HFFc6 (cell line): ENCODE measurements at places on chromosomes 3 and 15.

DNA sequence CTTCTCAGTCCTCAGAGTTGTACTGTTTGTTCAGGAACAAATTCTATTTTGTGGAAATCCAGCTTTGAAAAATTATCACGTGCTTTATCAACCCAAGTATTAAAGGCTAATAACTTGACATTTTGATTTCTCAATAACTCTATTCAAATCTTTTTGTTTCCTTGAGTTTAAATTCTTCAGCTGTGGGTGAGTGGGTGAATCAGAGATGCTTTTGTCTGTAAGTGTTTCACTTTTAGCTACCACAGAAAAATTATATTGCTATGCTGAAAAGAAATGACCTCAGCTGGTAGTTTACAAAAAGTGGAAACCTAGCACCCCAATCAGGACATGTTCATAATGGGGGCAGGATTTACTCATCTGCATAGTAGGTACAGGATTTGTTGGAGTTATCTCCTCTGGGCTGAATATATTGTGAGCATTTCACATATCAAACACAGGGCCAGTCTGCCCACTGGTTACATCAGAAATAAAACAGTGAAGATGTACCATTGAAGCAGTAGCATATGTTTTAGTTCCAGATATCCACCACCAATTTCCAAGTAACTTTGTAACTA is 30.5 kb downstream of the MINDY4B start:
- H3K36me3 ChIP-seq: no peaks in the 10 kb centered on the region
- DNase-seq: no peak
- H3K27ac ChIP-seq: no peak overlapping the region
- no peak overlapping the region for H3K4me3 ChIP-seq
- peaks cover 14% of the 10 kb centered on the region for H3K4me1 ChIP-seq

- H3K4me1 ChIP-seq: no peaks in the 10 kb centered on the region
- H3K4me3 ChIP-seq: no peak overlapping the region
- H3K27ac ChIP-seq: no peak overlapping the region
- no peaks in the 10 kb centered on the region for H3K36me3 ChIP-seq
- H3K27me3 ChIP-seq: no peaks in the 10 kb centered on the region
- DNase-seq: no peak
Observed at GRCh38 chr3:933326-933725, 159.5 kb upstream of the CNTN6 start.

GRCh38 chr3:125045194-125045593 is 10.6 kb downstream of the HEG1 start:
- H3K36me3 ChIP-seq: peaks cover 34% of the 10 kb centered on the region
- peaks cover 4% of the 10 kb centered on the region; the same call in 1 of the 2 replicates for H3K27me3 ChIP-seq
- peaks cover 40% of the 10 kb centered on the region for H3K4me1 ChIP-seq
- H3K27ac ChIP-seq: no peak overlapping the region

- H3K36me3 ChIP-seq: no peaks in the 10 kb centered on the region
- no peaks in the 10 kb centered on the region for H3K27me3 ChIP-seq
- peak; percentile 47 for DNase-seq
- peaks cover 7% of the 10 kb centered on the region for H3K4me1 ChIP-seq
- H3K4me3 ChIP-seq: no peak overlapping the region
- H3K27ac ChIP-seq: no peak overlapping the region
Observed at GRCh38 chr3:130626049-130626448, 109.1 kb downstream of the COL6A6 start.

DNA sequence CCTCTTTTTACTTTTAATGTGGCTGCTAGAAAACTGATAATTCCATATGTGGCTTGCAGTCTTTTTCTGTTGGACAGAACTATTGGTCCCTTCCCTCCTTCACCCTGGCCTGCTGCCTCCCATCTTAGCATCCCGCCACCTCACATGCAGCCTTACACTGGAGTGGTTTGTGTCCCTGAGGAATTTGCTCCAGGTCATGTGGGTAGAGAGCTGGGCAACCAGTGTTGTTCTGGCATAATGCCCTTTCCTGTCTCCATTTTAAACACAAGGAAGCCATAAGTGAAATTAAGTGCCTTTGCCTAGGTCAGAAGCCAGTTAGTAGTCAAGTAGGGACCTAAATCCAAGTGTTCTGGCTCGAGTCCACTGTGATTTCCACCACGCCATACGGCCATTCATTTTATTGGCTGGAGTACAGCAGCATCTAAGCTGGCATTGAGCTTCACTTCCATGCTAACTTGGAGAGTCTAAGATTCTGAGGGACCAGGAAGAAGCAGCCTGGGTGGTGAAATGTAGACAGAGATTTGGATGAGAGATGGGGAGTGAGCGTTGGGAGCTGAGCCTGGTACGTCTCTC is 46.0 kb upstream of the PLXNA1 start:
- no peak overlapping the region for H3K4me3 ChIP-seq
- DNase-seq: no peak
- no peaks in the 10 kb centered on the region for H3K27me3 ChIP-seq
- H3K27ac ChIP-seq: no peak overlapping the region
- peaks cover 69% of the 10 kb centered on the region for H3K4me1 ChIP-seq

DNA sequence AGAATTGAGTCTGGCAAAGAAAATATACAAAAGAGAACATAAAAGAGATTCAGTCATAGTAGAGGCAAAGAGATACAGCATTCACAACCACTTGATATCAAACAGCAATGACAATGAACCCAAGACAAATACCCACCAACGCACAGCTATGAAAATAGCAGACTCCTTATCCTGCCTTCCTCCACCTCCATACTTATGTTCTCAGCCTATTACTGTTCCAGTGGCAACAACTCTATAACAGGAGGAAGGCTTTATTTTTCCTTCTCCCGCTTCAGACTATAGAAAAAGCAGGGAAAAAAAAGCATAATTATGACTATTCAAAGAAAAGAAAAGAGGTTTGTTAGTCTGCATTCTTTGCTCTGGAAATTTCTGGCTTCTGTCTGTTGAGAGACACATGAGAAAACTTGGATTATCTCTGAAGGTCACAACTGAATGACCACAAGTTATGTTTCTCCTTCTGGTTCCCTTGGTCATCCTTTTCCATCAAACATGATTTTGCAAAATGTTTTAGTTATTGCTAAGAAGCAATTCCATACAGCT is 81.2 kb upstream of the PLXND1 start:
- no peaks in the 10 kb centered on the region; the same call in 1 of the 2 replicates for H3K27me3 ChIP-seq
- DNase-seq: no peak
- H3K4me1 ChIP-seq: peaks cover 21% of the 10 kb centered on the region
- H3K4me3 ChIP-seq: no peak overlapping the region; the same call in 1 of the 2 replicates
- no peaks in the 10 kb centered on the region for H3K36me3 ChIP-seq
- H3K27ac ChIP-seq: no peak overlapping the region

GRCh38 chr3:62604298-62604697 is 230.9 kb upstream of the FEZF2 start:
- H3K27ac ChIP-seq: peak overlapping the region; percentile 98
- H3K27me3 ChIP-seq: peaks cover 2% of the 10 kb centered on the region; the same call in 1 of the 2 replicates
- peak overlapping the region; percentile 85 for H3K4me3 ChIP-seq
- peak; percentile 86 for DNase-seq

GRCh38 chr3:47985381-47985780 is 30.8 kb downstream of the MAP4 start:
- H3K27ac ChIP-seq: peak overlapping the region; percentile 29; the same call in 1 of the 2 replicates
- H3K36me3 ChIP-seq: peaks cover 5% of the 10 kb centered on the region; the same call in 1 of the 2 replicates
- no peak overlapping the region for H3K4me3 ChIP-seq
- H3K27me3 ChIP-seq: no peaks in the 10 kb centered on the region
- DNase-seq: no peak

DNA sequence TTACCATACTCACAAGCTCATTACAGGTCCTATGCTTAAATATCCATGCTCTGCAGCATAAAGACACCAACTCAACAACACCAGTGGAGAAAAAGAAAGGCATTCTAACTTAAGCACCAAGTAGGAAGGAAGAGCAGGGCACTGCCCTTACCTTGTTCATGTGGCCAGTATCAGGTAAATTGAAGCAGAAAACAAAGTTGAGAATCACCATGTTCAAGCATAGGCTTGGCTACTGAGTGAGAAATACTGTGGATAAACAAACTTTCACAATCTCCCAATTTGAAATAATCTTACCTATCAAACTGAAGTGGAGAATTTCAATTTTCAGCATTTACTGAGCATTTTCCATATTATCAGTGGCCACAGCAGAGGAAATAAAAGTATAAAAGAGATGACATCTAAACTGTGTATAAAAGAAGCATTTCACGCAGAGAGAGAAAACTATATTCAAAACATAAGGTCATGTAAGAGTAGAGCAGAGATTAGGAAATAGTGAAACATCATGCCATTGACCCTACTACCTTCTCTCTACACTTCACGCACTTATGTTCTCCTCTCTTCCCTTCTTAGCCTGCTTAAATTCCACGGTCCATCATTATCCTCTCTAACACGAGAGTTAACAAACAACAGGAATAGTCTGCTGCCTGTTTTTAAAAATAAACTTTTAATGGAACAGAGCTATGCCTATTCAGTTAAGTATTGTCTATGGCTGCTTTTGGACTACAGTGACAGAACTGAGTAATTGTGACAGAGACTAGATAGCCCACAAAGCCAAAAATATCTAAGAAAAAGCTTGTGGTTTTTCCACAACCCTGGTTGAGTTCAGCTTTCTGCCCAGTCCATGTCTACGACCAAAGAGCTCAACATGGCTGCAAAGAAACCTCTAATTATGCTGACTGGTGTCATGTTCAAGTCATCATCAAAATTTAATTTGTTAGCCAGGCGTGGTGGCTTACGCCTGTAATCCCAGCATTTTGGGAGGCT is 142.5 kb downstream of the NR1I2 start:
- H3K36me3 ChIP-seq: peaks cover 11% of the 10 kb centered on the region
- no peak overlapping the region for H3K27ac ChIP-seq
- H3K4me1 ChIP-seq: no peaks in the 10 kb centered on the region
- no peak overlapping the region for H3K4me3 ChIP-seq

DNA sequence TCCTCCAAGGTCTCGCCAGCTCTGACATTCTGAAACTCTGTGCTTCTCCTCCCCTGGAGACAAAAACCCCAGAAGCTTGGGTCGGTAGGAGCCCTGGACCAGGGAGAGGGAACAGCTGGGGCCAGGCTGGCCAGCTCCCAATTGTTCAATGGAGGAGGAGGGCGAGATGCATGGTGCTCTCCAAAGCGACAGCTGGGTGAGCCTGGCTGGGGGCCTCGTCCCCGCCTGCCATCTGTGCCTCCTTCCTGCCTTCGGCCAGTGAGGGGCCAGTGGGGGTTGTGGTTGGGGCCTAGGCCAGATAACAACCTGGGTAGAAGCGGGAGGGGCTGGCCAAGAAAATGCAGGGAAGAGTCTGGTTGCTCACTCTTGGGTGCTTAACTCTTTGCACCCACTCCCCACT is 79.4 kb downstream of the CORO2B start:
- H3K4me1 ChIP-seq: peaks cover 20% of the 10 kb centered on the region
- H3K36me3 ChIP-seq: no peaks in the 10 kb centered on the region; the same call in 1 of the 2 replicates
- DNase-seq: no peak
- H3K27me3 ChIP-seq: no peaks in the 10 kb centered on the region
- H3K27ac ChIP-seq: no peak overlapping the region

DNA sequence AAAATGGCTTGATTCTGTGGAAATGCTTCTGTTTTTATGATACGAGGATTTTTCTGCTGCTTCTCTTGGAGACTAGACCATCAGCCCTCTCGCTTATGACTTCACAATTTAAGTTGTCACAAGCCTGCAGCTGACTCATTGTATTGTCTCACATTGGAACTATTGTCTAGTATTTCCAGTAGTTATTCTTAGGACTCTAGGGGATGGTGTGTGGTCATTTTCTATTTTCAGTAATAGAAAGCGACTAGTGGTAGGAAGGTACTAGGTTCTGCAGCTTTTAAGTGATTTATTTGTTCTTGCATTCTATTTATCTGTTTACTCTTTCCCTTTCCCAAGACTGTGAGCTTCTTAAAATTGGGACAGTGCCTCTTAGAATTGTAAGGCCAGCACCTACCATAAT is 66.3 kb upstream of the CRTC3 start:
- DNase-seq: peak; percentile 82
- peaks cover 60% of the 10 kb centered on the region for H3K4me1 ChIP-seq
- H3K27ac ChIP-seq: peak overlapping the region; percentile 69
- no peak overlapping the region for H3K4me3 ChIP-seq
- peaks cover 46% of the 10 kb centered on the region for H3K36me3 ChIP-seq
- H3K27me3 ChIP-seq: peaks cover 3% of the 10 kb centered on the region; the same call in 1 of the 2 replicates

GRCh38 chr3:168051531-168052471 is 43.9 kb downstream of the GOLIM4 start:
- H3K27me3 ChIP-seq: no peaks in the 10 kb centered on the region; the same call in 1 of the 2 replicates
- H3K4me1 ChIP-seq: peaks cover 83% of the 10 kb centered on the region
- H3K4me3 ChIP-seq: peak overlapping the region; percentile 73
- H3K27ac ChIP-seq: peak overlapping the region; percentile 85
- peaks cover 20% of the 10 kb centered on the region for H3K36me3 ChIP-seq

- DNase-seq: peak; percentile 86
- H3K27ac ChIP-seq: peak overlapping the region; percentile 88
- H3K4me3 ChIP-seq: peak overlapping the region; percentile 70
- peaks cover 46% of the 10 kb centered on the region for H3K36me3 ChIP-seq
- H3K27me3 ChIP-seq: no peaks in the 10 kb centered on the region; the same call in 1 of the 2 replicates
- H3K4me1 ChIP-seq: peaks cover 75% of the 10 kb centered on the region
Observed at GRCh38 chr3:127791221-127791913, 30.9 kb downstream of the MGLL start.

DNA sequence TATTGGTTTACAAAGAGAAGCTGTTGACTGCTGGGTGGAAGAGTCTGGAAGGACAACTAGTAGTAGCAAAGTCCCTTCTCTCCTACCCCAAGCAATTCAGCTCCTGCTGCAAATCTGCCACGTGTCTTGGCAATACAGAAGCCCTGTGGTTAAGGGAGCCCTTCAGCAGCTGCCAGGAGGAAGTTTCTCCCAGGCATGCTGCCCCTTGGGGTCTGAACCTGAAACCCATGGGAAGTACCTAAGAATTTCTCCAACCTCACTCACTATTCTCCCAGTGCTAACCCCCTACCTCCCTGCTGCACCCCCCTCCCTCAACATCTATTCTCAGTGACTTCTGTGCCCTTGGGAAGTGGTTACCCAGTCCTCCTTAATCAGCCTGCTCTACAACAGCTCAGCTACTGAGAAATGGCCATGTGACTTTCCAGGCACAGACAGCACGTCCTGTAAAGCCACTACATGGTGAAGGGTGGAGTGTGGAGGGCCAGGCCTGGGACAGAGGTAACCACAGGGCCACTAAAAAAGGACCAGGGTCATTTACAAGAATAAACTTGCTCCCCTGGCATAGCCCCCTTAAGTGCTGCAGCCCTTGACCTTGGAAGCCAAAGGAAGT is 316.6 kb downstream of the NTRK3 start:
- H3K36me3 ChIP-seq: no peaks in the 10 kb centered on the region
- DNase-seq: no peak
- H3K4me3 ChIP-seq: no peak overlapping the region
- peaks cover 12% of the 10 kb centered on the region for H3K27me3 ChIP-seq
- H3K27ac ChIP-seq: no peak overlapping the region

- H3K27me3 ChIP-seq: no peaks in the 10 kb centered on the region; the same call in 1 of the 2 replicates
- peaks cover 19% of the 10 kb centered on the region for H3K36me3 ChIP-seq
- peaks cover 26% of the 10 kb centered on the region for H3K4me1 ChIP-seq
- 0 out of 2 replicates have a peak overlapping the region, but pooled peaks have one; percentile 53 for H3K4me3 ChIP-seq
Observed at GRCh38 chr3:72995337-72995736, 1.3 kb upstream of the PPP4R2 start.

DNA sequence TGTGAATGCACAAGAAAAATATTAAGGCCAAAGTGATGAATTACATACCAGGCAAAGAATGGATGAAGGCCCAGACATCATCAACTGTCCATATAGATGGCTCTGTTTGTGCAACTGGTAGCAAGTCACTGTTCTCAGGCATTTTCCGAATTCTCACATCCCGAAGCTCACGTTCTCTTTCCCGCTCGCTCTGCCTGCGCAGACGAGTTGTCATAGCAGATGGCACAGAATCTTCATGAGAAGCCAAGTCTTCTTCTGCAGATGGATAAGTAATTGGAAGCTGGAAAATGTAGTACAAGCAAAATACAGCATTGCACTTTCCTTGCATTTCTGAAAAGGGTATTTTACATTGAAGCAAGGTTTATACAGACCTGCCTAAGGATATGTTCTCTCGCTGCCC is 64.6 kb downstream of the GPR160 start:
- H3K4me1 ChIP-seq: no peaks in the 10 kb centered on the region
- no peak for DNase-seq
- no peak overlapping the region for H3K4me3 ChIP-seq
- peaks cover 9% of the 10 kb centered on the region for H3K36me3 ChIP-seq
